ENCODE measurements at places on chromosomes 1 and 21.

GRCh38 chr1:31773861-31774260 lies 9.7 kb upstream of the ADGRB2 start:
- no peak for DNase-seq
- H3K4me3 ChIP-seq, result no peak overlapping the region
- H3K4me1 ChIP-seq, result peaks cover 14% of the 10 kb centered on the region
- no peaks in the 10 kb centered on the region for H3K36me3 ChIP-seq
- H3K27me3 ChIP-seq, result peaks cover 73% of the 10 kb centered on the region
- no peak overlapping the region for H3K27ac ChIP-seq

DNA sequence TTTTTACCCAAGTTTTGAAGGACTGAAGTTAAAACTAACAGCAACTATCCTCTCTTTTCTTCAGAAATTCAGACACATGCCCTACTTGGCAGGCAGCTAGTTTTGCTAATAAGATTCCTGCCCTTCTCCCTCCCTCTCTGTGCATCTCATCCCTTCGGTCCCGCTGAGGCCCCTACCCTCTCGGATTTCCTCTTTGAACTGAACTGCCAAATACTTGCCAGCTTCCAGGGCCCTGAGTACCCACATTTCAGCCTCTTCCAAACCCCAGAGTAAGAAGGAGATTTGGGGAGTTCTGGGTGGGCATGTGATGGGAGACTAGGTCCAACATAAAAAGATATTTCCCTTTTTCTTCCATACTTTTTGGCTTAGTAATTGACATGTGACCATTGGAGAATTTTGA lies 116.5 kb upstream of the JUN start:
- H3K4me3 ChIP-seq, result no peak overlapping the region
- peaks cover 75% of the 10 kb centered on the region for H3K4me1 ChIP-seq
- no peak for DNase-seq
- no peaks in the 10 kb centered on the region for H3K27me3 ChIP-seq
- H3K36me3 ChIP-seq, result no peaks in the 10 kb centered on the region

GRCh38 chr1:17564458-17565393 lies 25.2 kb downstream of the ARHGEF10L start:
- DNase-seq, result no peak
- H3K4me3 ChIP-seq, result no peak overlapping the region
- H3K27me3 ChIP-seq, result no peaks in the 10 kb centered on the region

- H3K27me3 ChIP-seq, result no peaks in the 10 kb centered on the region
- no peaks in the 10 kb centered on the region for H3K36me3 ChIP-seq
- DNase-seq, result no peak
- H3K27ac ChIP-seq, result no peak overlapping the region
- no peak overlapping the region for H3K4me3 ChIP-seq
These were observed 62.6 kb downstream of the ABL2 start for GRCh38 chr1:179166663-179167417.

- H3K4me1 ChIP-seq, result no peaks in the 10 kb centered on the region
- H3K4me3 ChIP-seq, result no peak overlapping the region
- no peaks in the 10 kb centered on the region for H3K27me3 ChIP-seq
- no peak overlapping the region for H3K27ac ChIP-seq
- DNase-seq, result no peak
These were observed 1000.4 kb downstream of the ADGRL2 start for GRCh38 chr1:82801176-82801575.

GRCh38 chr1:197374428-197374827 lies 106.4 kb downstream of the CRB1 start:
- no peak for DNase-seq
- no peak overlapping the region for H3K4me3 ChIP-seq
- no peaks in the 10 kb centered on the region for H3K36me3 ChIP-seq
- H3K27ac ChIP-seq, result no peak overlapping the region

DNA sequence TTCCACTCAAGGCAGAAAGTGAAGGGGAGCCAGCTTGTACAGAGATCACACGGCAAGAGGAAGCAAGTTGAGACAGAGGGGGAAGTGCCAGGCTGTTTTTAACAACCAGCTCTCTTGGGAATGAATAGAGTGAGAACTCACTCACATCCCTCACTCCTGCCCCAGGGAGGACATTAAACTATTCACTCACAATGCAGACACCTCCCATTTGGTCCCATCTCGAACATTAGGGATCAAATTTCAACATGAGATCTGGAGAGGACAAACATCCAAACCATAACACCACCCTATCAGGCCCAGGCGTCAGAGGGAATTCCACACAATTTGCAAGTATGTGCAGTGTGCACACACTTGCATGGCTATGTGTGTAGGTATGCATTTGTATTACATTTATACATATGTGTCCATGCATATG lies 62.7 kb downstream of the DMAP1 start:
- no peaks in the 10 kb centered on the region for H3K36me3 ChIP-seq
- no peaks in the 10 kb centered on the region for H3K27me3 ChIP-seq
- no peak for DNase-seq
- H3K4me3 ChIP-seq, result no peak overlapping the region
- peaks cover 9% of the 10 kb centered on the region for H3K4me1 ChIP-seq
- no peak overlapping the region for H3K27ac ChIP-seq

DNA sequence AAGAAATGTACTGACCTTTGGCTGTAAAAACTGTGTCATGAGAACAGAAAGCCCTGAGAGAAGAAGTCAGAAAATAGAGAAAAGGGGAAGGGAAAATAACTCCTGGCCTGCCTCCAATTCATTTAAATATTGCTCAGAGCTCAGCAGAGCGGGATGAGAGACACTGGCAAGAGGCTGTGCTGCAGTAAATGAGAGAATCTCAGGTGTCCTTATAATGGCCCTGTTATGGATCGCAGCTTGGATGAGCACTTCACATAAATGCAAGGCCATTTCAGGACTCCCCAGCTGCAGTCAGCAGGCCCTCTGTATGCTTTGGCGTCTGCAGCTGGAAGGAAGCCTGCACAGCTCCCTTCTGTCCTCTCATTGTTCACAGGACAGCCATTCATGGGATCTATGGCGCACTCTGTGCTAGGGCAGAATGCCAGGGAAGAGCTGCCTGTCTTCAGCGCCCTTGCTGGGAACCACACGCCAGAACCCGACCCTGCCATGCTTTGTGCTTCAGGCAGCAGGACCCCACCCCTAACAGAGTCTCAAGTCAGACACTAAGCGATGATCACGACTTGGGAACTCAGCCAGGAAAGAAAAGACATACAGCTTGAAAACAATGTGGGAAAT lies 20.7 kb upstream of the ABCB10 start:
- peak overlapping the region; percentile 18 for H3K4me3 ChIP-seq
- DNase-seq, result no peak
- H3K27ac ChIP-seq, result peak overlapping the region; percentile 51
- H3K27me3 ChIP-seq, result no peaks in the 10 kb centered on the region

- peaks cover 16% of the 10 kb centered on the region for H3K4me1 ChIP-seq
- H3K4me3 ChIP-seq, result peak overlapping the region; percentile 83
- no peaks in the 10 kb centered on the region for H3K36me3 ChIP-seq
- no peaks in the 10 kb centered on the region for H3K27me3 ChIP-seq
- no peak for DNase-seq
- peak overlapping the region; percentile 94 for H3K27ac ChIP-seq
These were observed 805 bp downstream of the ATG4C start for GRCh38 chr1:62784509-62785365.

GRCh38 chr1:16398371-16398953 lies 31.4 kb downstream of the SZRD1 start:
- peaks cover 65% of the 10 kb centered on the region for H3K36me3 ChIP-seq
- H3K4me3 ChIP-seq, result no peak overlapping the region
- H3K4me1 ChIP-seq, result peaks cover 11% of the 10 kb centered on the region
- H3K27ac ChIP-seq, result no peak overlapping the region

GRCh38 chr1:12486401-12487005 lies 131.5 kb downstream of the DHRS3 start:
- H3K36me3 ChIP-seq, result peaks cover 4% of the 10 kb centered on the region
- peaks cover 35% of the 10 kb centered on the region for H3K4me1 ChIP-seq
- H3K27me3 ChIP-seq, result no peaks in the 10 kb centered on the region
- peak; percentile 84 for DNase-seq
- H3K27ac ChIP-seq, result peak overlapping the region; percentile 64
- no peak overlapping the region for H3K4me3 ChIP-seq

- H3K4me3 ChIP-seq, result no peak overlapping the region
- DNase-seq, result no peak
These were observed 16.5 kb upstream of the CFHR5 start for GRCh38 chr1:196960854-196961253.

DNA sequence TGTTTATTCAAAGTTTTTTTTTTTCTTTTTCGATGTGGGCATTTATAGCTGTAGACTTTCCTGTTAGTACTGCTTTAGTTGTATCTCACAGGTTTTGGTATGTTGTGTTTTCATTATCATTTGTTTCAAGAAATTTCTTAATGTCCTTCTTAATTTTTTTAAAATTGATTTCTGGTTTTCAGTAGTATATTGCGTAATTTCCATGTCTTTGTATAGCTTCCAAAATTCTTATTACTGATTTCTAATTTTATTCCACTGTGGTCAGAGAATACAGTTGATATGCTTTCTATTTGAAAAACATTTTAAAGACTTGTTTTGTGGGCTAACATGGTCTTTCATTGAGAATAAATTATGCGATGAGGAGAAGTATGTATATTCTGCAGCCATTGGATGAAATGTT lies 463.2 kb upstream of the B3GALT2 start:
- no peak overlapping the region for H3K27ac ChIP-seq
- no peaks in the 10 kb centered on the region for H3K36me3 ChIP-seq
- no peak overlapping the region for H3K4me3 ChIP-seq
- DNase-seq, result no peak

DNA sequence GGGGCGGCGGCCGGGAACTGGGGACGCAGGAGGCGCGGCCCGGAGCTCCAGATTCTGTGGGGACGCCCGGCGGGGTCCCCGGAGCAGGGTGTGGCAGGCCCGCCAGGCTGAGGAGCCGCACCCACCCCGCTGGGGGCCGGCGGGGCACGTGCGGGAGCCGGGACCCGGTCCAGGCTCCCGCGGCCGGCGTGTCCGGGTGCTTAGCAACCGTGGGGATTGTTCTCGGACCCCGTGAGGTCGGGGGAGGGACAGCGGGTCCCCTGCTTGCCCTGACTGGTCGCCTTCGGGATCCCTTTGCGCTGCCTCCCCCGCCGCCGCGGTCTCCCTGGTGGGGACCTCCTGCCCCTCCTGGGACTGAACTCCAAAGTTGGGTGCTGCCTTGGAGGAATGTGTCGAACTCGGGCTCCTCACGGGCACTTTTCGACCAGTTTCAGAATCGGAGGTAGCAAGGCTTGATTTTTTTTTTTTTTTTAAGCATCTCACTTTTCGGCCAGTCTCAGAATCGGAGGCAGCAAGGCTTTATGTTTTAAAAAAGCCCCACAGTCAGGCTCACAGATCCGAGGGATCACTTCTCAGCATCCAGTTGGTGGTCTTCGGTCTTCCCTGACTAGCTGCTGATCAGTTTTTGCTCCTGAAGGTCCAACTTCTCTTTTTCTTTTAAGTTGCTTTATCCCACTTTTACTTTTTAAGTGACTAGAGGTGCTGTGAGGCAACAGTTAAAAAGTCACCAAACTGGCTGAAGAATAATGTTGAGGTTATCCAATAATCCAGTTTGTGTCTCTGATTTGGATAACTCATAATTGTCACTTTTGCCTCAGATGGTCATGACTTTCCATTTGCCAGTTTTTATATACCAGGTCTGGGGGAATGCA lies 648 bp downstream of the FAM76A start:
- no peaks in the 10 kb centered on the region for H3K27me3 ChIP-seq
- peaks cover 15% of the 10 kb centered on the region for H3K4me1 ChIP-seq
- H3K36me3 ChIP-seq, result peaks cover 33% of the 10 kb centered on the region
- peak overlapping the region; percentile 94 for H3K27ac ChIP-seq

- no peak overlapping the region for H3K27ac ChIP-seq
- H3K36me3 ChIP-seq, result peaks cover 4% of the 10 kb centered on the region
- no peak for DNase-seq
- H3K27me3 ChIP-seq, result no peaks in the 10 kb centered on the region
- H3K4me1 ChIP-seq, result no peaks in the 10 kb centered on the region
These were observed 52.0 kb downstream of the FOXJ3 start for GRCh38 chr1:42282867-42283583.

DNA sequence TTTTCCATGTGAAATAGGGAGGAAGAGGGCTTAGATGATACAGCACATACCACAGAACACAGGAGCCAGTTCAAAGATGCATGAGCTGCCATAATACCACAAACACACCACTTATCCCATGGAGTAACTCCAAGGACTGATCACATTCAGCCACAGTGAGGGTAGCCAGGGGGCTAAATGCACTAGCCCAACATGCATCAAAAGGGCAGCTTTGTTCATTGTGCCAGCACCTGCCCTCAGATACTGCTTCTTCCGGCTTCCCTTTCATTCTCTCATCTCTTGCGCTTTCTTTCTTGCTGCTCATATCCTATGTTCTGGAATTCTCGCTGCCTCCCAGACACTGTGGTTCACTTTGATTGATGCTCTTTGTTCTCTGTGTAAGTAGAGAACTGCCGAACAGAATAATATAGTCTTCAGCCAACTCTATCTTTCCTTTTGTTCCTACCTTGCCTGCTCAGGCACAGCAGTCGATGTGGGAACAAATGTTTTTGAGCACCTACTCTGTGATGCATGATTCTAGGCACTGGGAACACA lies 50.0 kb upstream of the SYT6 start:
- peaks cover 3% of the 10 kb centered on the region for H3K27me3 ChIP-seq
- no peak for DNase-seq
- no peak overlapping the region for H3K27ac ChIP-seq
- H3K4me3 ChIP-seq, result no peak overlapping the region
- H3K36me3 ChIP-seq, result no peaks in the 10 kb centered on the region
- H3K4me1 ChIP-seq, result no peaks in the 10 kb centered on the region

DNA sequence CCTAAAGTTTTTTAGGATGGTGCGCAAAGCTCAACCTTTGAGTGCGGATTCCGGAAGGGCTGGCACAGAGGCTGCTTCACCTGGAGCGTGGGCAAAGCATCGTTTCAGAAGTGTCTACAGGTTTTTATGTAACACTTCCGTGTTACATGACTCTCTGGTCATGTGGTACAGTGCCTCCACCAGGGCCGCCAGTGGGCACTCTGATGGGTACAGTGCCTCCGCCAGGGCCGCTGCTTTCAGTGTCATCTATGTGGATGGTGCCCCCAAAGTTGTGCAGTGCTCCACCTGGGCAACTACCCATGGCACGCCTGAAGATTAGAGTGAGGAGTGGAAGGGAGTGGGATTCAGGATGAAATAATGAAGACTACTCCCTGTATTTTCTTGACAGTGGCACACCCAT lies 101.4 kb upstream of the C1orf174 start:
- no peaks in the 10 kb centered on the region for H3K36me3 ChIP-seq
- H3K4me1 ChIP-seq, result no peaks in the 10 kb centered on the region
- H3K27me3 ChIP-seq, result peaks cover 31% of the 10 kb centered on the region
- H3K4me3 ChIP-seq, result no peak overlapping the region
- no peak for DNase-seq

GRCh38 chr1:159185121-159185520 lies 13.7 kb downstream of the CADM3 start:
- no peaks in the 10 kb centered on the region for H3K4me1 ChIP-seq
- H3K27ac ChIP-seq, result no peak overlapping the region
- peaks cover 20% of the 10 kb centered on the region for H3K27me3 ChIP-seq
- H3K36me3 ChIP-seq, result no peaks in the 10 kb centered on the region
